ENCODE measurements at places on chromosomes 1 and 21.
A peak's percentile ranks its signal among the peaks of the same experiment; 100 is the strongest.

GRCh38 chr21:37268186-37268503 is 1.0 kb upstream of the VPS26C start:
- DNase-seq = no peak

DNA sequence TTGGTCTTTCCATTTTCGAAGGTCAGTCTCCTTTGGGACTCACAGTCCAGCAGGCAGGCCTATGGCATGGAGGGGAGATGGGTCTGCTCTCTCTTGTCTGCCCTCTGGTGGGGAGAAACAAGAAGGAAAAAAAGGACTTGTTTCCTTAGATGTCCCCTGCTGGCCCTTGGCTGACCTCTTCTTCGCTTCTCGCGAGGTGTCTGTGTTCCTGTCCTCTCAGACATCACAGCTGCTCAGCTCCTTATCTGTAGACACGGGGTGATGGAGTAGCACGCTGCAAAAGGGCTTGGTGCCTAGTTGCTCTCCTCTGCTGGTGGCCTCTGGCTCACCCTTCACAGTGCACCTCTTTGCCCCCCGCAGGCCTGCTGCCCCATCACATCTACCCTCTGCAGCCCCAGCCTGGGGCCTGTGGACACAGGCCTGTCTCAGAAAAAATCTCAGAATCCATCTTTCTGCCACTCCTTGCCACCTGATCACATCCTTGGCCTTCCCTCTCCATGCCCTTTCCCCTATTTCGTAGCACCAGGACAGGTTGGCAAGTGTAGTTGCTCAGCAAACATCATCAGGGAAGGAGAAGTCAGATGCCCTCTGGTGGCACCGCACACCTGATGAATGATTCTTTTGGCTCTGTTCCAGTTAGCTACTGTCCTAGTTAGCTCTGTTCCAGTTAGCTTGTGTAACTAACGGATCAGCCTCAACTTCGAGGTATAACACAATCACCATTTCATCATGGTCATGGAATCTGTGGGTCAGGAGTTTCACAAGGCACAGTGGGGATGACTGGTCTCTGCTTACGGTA is 18.7 kb upstream of the AK2 start:
- peak; percentile 49 for DNase-seq

DNA sequence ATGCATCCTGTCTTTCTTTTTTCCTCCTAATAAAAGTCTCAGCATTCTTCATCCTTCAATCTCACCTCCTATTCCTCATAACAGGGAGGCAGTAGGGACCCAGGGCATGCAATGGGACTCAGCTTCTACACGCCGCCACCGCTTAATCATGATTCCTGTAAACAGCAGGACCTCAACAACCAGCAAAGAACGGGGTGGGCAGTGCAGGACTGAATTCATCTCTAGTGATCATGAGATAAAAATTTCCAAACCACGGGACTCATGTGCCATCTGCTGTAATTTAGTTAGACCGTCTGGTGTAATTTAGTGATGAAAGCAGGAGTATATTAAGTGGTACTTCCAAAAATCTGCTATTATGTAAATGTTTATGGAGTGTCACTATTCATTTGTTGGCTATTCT is 5.4 kb downstream of the PRAMEF12 start:
- no peak for DNase-seq

GRCh38 chr21:45617021-45617921 is 26.3 kb upstream of the PCBP3 start:
- no peak for DNase-seq

GRCh38 chr1:109020693-109021257 is 21.1 kb downstream of the WDR47 start:
- DNase-seq = no peak
